ENCODE measurements at places on chromosomes 13 and 19. TPM values are rescaled to one million over a fixed set of nuclear protein-coding genes. Genes with fewer than 3 reads are reported as not detected.

- H3K27ac ChIP-seq: peak overlapping the region; percentile 40
- no peaks in the 10 kb centered on the region for H3K27me3 ChIP-seq
- H3K4me1 ChIP-seq: no peaks in the 10 kb centered on the region
- H3K4me3 ChIP-seq: peak overlapping the region; percentile 83
- no peak for DNase-seq
- H3K36me3 ChIP-seq: peaks cover 6% of the 10 kb centered on the region
Measured at GRCh38 chr19:19192910-19193423, 909 bp downstream of the RFXANK start.

ENOX1 gene
- total RNA-seq: 0.61 TPM

DNA sequence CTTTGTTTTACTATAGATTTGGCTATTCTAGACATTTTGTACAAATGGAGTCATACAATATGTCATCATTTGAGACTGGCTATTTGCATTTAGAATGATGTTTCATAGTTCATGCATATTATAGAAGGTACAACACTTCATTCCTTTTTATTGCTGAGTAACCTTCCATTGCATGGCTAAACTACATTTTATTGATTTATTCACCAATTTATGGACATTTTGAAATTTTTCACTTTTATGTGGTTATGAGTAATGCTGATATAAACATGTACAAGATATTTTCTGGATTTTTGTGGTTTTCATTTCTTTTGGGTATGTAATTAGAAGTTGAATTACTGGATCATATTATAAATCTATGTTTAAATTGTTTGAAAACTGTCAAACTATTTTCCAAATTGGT is 710.3 kb upstream of the SLITRK5 start:
- DNase-seq: no peak
- no peak overlapping the region for H3K4me3 ChIP-seq
- H3K27ac ChIP-seq: no peak overlapping the region
- no peaks in the 10 kb centered on the region for H3K4me1 ChIP-seq
- no peaks in the 10 kb centered on the region for H3K36me3 ChIP-seq
- H3K27me3 ChIP-seq: no peaks in the 10 kb centered on the region

ACP7 gene
- total RNA-seq: 0.50 TPM

N4BP2L1 gene
- 3.7 TPM for total RNA-seq

CNFN gene
- 12.6 TPM for total RNA-seq

SLC25A42 gene
- 4.1 TPM for total RNA-seq

GRCh38 chr13:100602493-100603111 is 14.0 kb upstream of the GGACT start:
- H3K27me3 ChIP-seq: no peaks in the 10 kb centered on the region
- DNase-seq: no peak
- no peaks in the 10 kb centered on the region for H3K36me3 ChIP-seq
- no peak overlapping the region for H3K4me3 ChIP-seq

EHD2 gene
- 13.0 TPM for total RNA-seq

GJB6 gene
- total RNA-seq: not detected

CYP2A7 gene
- 0.78 TPM for total RNA-seq

DNA sequence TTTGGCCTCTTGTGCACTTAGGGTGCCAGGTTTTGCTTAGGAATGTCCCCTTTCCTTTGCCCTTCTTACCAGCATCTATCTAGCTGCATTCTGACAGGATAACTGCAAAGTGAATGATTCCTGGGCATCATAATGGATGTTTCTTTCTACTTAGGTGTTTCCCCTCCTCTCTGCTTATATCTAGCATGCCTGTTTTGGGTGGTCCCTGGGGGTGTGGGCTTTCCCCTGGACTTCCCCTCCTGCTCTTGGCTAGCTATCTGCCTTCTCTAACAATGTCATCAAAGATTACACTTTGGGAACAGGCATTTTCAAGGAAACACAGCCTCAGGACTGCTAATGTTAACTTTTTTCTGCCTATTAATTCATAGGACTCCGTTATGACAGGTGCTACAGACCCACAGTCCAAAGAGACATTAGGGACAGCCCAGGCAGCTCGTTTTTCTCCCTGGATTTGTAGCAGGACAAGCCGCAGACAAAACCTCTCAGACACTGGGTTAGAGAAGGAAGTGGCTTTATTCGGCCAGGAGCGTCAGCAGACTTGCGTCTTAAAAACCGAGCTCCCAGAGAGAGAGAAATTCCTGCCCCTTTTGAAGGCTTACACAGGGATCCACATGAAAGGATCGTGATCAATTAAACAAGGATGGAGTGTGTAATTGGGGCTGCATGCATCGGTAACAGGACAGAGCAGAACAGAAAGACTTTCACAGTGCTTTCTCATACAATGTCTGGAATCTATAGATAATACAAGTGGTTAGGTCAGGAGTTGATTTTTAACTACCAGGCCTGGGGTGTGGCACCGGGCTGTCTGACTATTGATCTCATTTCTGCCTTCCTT is 17.3 kb downstream of the ZNF700 start:
- H3K4me3 ChIP-seq: no peak overlapping the region
- H3K4me1 ChIP-seq: no peaks in the 10 kb centered on the region
- no peak for DNase-seq
- no peak overlapping the region for H3K27ac ChIP-seq
- H3K36me3 ChIP-seq: peaks cover 57% of the 10 kb centered on the region
- H3K27me3 ChIP-seq: no peaks in the 10 kb centered on the region

KLHL1 gene
- total RNA-seq: not detected

FUT1 gene
- 12.2 TPM for total RNA-seq

INAFM1 gene
- total RNA-seq: 4.4 TPM

- no peak for DNase-seq
- peaks cover 8% of the 10 kb centered on the region for H3K4me1 ChIP-seq
- H3K27ac ChIP-seq: no peak overlapping the region
- no peaks in the 10 kb centered on the region for H3K36me3 ChIP-seq
- no peak overlapping the region for H3K4me3 ChIP-seq
Measured at GRCh38 chr13:94988654-94989053, 276.3 kb upstream of the SOX21 start.

DNA sequence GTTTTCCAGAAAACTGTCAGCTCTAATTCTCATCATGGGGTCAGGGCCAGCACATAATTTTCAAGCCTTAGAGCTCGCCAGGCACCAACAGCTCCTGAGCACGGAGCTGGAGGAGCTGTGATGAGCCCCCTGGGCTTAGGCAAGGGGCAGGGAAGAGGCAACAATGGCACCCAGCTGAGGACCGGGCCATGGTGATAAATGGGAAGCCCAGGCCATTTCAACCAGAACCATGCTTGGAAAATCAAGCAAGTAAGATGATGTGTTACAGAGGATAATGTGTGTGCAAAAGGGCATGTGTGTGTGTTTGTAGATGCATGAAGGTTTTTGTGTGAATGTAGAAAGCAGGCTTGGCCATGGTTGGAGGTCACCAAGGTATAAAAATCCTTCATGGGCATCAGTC is 66.8 kb upstream of the UBAC2 start:
- H3K4me3 ChIP-seq: no peak overlapping the region
- peaks cover 3% of the 10 kb centered on the region for H3K36me3 ChIP-seq
- H3K27ac ChIP-seq: no peak overlapping the region

- no peak overlapping the region for H3K4me3 ChIP-seq
- H3K27me3 ChIP-seq: no peaks in the 10 kb centered on the region
- no peak overlapping the region for H3K27ac ChIP-seq
- no peaks in the 10 kb centered on the region for H3K36me3 ChIP-seq
- H3K4me1 ChIP-seq: peaks cover 17% of the 10 kb centered on the region
- no peak for DNase-seq
Measured at GRCh38 chr19:32824916-32825608, 44.5 kb downstream of the SLC7A9 start.
